Heart right ventricle (tissue), 16 donors: ENCODE measurements at places on chromosomes 3 and 15. TPM values are rescaled to one million over a fixed set of nuclear protein-coding genes. Genes with fewer than 3 reads are reported as not detected.
A peak's percentile ranks its signal among the peaks of the same experiment; 100 is the strongest.

Gene FAM81A
- polyA plus RNA-seq = 3.2 TPM

DNA sequence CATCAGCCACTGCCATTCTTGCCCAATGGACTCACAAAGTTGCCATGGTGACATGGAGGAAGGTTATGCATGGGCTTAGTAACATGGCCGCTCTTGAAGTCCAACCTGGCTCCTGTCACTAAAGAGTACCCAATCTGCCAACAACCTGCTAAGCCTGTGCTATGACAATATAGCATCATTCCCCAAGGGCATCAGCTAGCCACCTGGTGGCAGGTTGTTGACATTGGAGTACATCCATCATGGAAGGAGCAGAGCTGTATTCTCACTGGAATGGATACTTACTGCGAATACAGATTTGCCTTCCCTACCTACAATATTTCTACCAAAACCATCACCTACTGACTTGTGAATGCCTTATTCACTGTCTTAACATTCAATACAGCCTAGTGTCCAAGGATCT is 138.9 kb upstream of the RORA start:
- no peak for DNase-seq

Gene DOCK3
- 5.0 TPM for polyA plus RNA-seq

DNA sequence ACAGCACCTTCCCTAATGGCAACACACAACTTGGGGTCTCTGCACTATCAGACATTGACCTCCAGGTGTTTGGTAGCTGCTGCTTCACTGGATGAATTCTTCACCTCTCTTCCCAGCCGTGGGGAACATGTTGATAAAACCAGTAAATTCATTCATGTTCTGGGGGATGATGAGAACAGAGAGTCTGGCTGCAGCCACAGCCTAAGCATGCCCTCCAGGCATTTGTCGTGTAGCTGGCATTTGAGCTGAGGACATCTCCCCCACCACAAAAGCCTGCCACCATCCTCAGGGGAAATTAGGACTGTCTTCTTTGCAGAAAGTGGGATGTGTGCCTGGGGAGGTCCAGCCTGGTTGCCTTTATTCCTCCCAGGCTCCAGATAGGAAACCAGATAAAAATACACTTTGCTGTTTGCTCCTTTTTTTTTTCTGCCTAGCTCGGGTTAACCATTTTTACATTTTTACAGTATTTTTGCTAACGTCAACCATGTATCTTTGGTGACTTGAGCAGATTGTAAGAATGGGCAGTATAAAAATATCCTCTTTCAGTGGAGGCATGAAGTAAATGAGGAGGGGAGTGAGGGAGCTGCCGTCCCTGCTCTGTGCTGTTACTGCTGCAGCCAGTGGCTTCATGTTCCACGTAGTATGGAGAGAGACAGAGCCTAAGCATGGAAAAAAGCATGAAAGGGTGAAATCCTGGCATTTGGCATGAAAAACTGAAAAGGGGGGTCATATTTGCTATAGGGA is 444.0 kb downstream of the EPHB1 start:
- no peak for DNase-seq

Gene FBXL22
- polyA plus RNA-seq = 38.3 TPM

- DNase-seq = peak; percentile 82
These were observed 12.4 kb upstream of the CACNA2D2 start for GRCh38 chr3:50515565-50516439.

DNA sequence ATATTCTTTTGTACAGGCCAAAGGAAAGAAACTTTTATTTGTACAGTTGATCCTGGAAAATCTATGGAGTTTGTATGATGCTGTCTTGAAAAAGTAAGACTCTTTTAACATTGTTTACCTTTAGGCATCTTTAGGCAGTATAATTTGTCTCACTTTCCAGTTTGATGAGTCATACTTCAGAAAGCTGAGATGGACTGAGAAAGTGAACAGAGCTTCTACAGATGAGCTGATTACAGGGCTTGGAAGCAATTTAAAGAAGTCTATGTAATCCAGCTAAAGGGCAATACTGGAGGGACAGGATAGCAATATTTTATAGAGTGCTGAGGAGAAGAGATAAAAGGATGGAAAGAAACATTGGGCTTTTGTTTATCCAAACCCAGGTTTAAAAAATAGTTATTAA is 123.5 kb upstream of the GOLGA6L4 start:
- no peak for DNase-seq

DNA sequence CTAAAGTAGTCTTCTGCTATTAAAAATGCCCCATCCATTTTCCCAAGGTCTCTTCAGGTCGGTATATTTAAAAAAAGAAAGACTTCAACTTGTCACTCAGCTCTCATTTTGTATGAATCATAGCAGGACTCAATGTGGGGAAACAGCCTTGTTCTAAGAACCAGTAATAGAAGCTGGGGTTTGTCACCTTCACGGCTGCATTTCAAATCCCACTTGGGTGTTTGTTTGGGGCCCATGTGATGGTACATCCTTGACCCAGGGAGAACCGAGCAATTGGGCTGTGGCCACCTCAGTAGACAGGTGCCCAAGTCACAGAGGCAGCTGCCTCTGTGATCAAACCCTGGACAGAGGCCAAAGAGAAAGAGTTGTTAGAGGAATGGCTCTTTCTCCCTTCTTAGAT is 70.3 kb upstream of the ARL8B start:
- DNase-seq = no peak

Gene FOXB1
- polyA plus RNA-seq = not detected

GRCh38 chr3:53188136-53188685 is 27.2 kb downstream of the PRKCD start:
- DNase-seq = no peak

Gene KNL1
- 0.10 TPM for polyA plus RNA-seq

GRCh38 chr3:60633644-60634043 is 617.6 kb downstream of the FHIT start:
- no peak for DNase-seq

Gene CILP
- polyA plus RNA-seq = 2.1 TPM

Gene SH2D7
- not detected for polyA plus RNA-seq

Gene TF
- polyA plus RNA-seq = 2.6 TPM

DNA sequence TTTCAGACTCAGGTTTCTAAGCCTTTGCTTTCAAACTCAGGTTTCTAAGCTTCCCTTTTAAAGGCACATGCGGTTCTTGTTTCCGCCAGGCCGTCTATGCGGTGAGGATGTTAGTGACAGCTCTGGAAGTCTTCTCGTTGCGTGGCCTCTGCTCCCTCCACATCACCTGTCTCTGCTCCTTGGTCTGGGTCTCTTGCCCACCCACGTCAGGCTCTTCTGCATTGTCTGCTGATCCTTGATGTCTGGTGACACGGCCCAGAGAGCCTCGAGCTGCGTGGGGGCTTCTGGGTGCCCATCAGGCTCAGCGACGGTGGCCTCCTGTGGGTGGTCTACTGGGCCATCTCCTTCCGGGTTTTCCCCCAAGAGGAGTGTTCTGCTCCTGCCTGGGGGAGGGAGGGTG is 30.5 kb downstream of the KLF13 start:
- no peak for DNase-seq

DNA sequence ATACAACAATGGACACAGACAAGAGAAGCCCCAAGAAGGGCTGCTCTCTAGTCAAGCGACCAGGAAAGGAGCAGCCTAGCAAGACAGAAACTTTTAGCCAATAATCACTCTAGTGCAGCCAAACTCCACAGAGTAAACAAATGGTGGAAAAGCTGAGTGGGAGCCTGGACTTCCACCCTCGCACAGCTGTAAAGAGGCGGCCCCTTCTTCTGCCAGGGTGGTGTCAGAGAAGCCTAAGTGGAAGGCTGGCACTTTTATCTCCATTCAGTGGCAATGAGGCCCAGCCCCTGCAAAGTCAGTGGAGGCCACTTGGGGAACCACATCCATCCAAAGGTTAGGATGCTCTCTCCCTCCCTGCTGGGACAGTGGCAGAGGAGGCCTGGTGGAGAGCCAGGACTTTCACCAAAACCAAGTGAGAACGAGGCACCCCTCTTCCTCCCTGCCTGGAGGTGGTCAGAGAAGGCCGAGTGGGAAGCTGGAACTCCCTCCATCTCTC is 15.5 kb upstream of the TICRR start:
- DNase-seq = no peak

DNA sequence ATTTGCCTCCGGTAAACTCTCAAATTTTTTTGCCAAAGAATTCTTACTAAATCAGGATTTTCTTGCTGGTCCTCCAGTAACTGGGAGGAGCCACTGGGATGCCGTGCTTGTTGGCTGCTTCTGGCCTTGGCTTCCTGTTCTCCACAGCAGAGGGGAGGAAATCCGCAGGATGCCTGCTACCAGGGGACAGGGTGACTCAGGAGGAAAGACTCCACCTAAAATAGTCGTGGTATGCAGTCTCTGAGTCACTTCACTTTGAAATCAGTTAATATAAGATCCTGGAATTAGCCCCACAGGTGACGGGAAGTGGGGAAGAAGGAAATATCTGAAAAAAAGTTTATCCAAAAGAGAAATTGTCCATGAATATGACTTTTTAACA is 6.5 kb upstream of the TM4SF18 start:
- DNase-seq = peak; percentile 89

- DNase-seq = no peak
These were observed 1.3 kb downstream of the RHCG start for GRCh38 chr15:89494941-89495637.

Gene CTDSPL
- polyA plus RNA-seq = 5.4 TPM

- no peak for DNase-seq
These were observed 106.0 kb upstream of the MRPL3 start for GRCh38 chr3:131608741-131609140.

DNA sequence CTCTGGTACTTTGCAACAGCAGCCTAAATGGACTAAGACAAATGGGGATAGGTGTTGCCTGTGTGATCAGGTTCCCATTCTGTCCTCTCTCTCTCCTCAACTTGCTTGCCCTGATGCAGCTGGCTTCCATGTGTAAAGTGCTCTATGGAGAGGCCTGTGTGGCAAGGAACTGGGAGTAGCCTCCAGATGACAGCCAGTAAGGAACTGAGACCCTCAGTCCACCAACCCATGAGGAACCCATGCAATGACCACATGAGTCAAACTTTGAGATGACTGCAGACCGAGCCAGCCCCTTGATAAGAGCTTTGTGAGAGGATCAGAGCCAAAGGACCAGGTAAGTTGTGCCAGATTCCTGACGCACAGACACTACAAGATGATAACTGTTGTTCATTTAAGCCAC is 74.6 kb upstream of the ADPGK start:
- DNase-seq = no peak

GRCh38 chr3:50508821-50509220 is 5.4 kb upstream of the CACNA2D2 start:
- no peak for DNase-seq

- no peak for DNase-seq
These were observed 1.0 kb downstream of the CPNE9 start for GRCh38 chr3:9704347-9705322.

Gene PARP9
- 7.1 TPM for polyA plus RNA-seq

DNA sequence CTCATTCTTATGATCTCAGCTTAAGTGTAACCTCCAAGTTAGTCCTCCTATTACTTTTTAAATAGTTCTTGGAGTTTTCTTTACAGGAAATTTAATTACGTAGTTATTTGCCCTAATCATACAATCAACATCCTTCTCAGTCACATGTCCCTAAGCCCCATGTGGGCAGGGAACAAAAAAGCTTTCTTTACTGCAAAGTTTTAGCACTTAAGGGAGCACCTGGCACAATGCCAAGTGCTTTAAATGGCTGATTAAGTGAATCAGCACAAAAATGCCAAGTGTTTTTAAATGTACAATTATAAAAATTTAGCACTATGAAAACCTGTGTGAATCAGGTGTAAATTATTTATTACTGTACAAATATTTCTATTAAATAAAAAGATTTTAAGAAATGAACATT is 445.3 kb downstream of the C3orf38 start:
- no peak for DNase-seq

DNA sequence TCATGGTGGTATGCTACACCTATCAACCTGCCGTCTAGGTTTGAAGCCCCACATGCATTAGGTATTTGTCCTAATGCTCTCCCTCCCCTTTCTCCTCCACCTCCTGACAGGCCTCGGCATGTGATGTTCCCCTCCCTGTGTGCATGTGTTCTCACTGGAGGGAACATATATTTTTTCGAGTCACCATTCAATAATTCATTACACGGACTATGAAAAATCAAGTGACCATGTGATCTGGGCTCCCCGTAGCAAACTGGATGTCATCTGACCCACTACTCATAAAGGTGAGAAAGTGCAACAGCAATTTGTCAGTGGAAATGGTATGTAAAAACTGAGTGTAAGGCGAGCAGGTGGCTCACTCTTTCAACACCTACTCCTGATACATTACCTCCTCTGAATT is 224.3 kb upstream of the RASGRP1 start:
- no peak for DNase-seq

Gene SPINT1
- polyA plus RNA-seq = 0.22 TPM

GRCh38 chr3:45164056-45164455 is 17.9 kb upstream of the CDCP1 start:
- no peak for DNase-seq

Gene GCNT3
- 0.37 TPM for polyA plus RNA-seq

DNA sequence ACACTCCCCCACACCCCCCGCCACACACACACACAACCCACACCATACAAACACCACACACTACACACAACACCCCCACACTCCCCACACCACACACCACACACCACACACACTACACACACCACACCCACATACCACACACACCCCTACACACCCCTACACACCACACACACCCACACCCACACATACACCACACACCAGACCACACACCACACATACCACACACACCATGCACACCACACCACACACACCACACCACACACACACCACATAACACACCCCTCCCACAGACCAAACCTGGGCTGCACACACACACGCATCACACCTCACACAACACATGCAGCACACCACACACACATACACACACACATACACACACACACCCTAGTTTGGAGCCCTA is 1.8 kb upstream of the RASGRF1 start:
- no peak for DNase-seq

Gene PIERCE2
- 6.3 TPM for polyA plus RNA-seq

GRCh38 chr15:94631608-94632007 is 400.2 kb downstream of the MCTP2 start:
- DNase-seq = no peak

Gene RPLP1
- polyA plus RNA-seq = 2,100 TPM

Gene GREM1
- not detected for polyA plus RNA-seq

DNA sequence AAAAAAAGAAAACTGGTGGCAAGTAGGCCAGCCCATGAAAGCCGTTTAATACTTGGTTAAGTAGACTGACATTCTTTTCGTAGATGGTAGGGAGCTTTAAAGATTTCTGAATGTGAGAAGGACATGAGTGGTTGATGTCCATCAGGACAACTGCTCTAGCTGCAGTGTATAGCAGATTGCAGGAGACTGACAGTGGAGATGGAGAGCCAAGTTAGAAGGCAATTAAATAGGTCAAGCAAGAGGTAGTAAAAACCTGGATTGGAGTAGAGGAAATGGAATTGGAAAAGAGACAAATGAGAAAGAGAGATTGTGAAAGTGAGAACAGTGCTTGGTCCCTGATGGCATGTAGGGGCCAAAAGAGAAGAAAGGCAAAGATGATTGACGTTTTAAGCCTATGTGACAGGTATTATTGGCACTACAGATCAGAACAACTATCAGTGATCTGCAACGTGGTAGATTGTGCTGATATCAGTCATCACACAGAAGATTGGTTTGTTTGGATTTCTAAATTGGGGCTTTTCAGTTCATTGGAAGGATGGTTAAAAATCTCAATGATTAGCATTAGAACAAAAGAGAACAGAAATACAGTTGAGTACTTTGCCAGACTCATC is 74.0 kb downstream of the CNTN4 start:
- DNase-seq = no peak

GRCh38 chr3:97971679-97972567 is at the start of gene RIOX2:
TSS of gene RIOX2 (minus strand) at chr3:97972431. CDS start at chr3:97967593, 4,838 bp downstream.
- peak; percentile 81 for DNase-seq

GRCh38 chr3:90010341-90010740 is 902.9 kb downstream of the EPHA3 start:
- DNase-seq = no peak

Gene SERPINI2
- 0.06 TPM for polyA plus RNA-seq

Gene ZIC4
- not detected for polyA plus RNA-seq

Gene ZIC1
- not detected for polyA plus RNA-seq

- DNase-seq = no peak
These were observed 57.0 kb upstream of the ITGA11 start for GRCh38 chr15:68488966-68489365.
